Activated T-helper 9 cell treated with anti-CD3 and anti-CD28 coated beads, Interleukin-2, amount 50 U/mL, for 16 hours (primary cell): ENCODE measurements at places on chromosomes 6 and 20.

DNA sequence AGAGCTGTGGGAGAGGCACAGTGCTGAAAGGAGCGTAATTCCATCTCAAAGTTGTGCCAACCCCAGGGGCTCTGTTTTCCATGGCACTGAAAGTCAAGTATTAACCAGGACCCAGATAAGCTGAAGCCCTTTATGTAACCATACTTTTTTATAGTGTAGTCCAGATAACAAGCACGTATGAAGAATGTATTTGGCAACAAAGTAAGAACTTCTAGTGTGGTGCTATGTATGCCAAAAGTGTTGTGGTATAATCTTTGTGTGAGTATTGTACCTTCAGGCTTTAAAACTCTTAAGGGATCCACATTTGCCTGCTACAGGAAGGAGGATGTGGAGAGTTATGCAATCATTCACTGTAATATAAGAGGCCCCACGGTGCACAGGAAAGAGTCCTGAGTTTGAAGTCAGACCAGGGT, 129.4 kb downstream of the IBTK start:
- no peak for DNase-seq

GRCh38 chr6:33777398-33778388, 11.2 kb downstream of the LEMD2 start:
- DNase-seq: no peak

DNA sequence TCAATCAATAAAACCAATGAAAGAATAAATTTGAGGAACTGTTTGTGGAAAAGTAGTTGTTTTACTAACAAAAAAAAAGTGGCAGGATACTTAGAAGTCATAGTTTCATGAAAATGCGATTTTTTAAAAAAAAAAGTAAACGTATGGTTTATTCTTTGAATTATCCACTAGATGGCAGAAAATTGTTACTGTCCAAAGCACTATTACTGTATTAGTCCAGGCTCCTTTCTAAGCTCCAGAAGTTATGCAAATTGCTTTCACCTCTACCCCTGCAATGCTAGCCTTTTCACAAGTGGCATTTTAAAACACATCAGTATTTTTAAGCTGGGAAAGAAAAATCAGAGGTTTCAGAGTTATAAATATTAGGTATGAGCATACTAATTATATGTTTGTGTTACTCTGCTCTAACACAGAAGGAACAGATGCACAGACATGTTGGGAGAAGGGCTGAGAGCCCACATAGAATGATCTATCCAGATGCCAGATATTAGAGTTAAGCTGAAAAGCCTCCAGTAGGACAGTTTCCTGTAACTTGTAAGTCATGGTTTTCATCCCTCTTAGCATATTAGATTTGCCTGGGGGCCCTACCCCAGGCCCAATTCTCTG, 63.9 kb downstream of the FHL5 start:
- DNase-seq: no peak

GRCh38 chr6:17740559-17741220, 34.0 kb upstream of the NUP153 start:
- no peak for DNase-seq

- DNase-seq: no peak
Observed at GRCh38 chr6:5723841-5724691, 282.7 kb downstream of the NRN1 start.

DNA sequence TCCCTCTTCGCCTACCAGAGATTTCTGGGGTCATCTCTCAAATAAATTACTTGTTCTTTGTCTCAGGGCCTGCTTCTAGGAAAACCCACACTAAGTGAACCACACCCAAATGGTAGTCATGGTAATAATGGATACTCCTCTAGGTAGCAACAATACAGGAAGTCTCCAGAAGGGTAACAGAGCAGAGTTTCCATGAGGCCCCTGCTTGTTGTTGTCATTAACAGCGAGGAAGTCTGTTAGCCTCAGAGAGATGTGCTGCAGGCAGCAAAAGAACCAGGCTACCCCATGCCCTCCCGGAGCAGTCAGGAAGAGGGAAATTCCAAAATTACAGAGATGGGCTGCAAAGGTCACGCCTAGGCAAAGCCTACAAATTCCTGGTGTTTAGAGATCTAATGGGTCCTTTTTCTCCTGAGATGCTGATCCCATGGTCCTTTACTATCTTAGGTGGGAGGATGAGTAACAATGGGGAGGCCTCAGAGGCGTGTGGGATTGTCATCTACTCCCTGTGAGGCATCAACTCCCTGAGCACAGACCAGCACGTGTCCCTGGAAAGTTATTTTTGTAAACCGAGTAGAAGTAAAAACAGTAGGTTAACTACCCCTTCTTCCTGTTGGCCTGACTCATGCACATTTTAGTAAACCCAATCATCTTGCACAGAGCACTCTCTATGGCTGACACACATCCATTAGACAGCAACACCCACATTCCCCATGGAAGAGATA, 10.1 kb downstream of the ISM1 start:
- no peak for DNase-seq

GRCh38 chr6:159098636-159099106, 53.9 kb upstream of the TAGAP start:
- DNase-seq: peak; percentile 57

DNA sequence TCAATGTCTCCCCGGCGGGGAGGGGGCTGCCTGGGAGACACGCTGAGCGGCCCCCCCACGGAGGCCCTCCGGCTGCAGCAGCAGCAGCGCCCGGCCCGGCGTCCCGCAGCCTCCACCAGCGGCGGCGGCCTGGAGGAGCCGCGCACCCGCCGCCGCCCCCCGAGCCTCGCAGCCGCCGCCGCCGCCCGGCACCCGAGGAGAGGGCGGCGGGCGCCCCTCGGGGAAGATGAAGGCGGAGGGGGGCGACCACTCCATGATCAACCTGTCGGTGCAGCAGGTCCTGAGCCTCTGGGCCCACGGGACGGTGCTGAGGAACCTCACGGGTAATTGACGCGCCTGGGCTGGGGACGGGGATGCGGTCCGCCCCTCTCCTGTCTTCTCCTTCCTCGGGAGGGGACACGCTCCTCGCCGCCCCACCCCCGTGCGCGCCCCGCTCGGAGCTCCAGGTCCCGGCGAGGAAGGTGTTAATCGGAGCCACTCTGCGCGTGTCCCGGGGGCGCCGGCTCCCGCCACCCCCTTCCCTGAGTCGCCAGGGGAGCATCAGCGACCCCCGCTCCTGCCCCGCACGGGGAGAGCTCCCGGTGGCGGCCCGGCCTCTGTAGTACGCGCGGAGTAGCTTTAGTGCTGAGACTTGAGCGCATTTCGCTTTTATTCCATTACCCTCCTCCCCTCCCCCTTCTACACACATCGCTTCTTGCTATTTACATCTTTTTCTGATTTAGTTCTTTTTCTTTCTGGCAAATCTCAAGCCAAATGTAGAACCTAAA, 686 bp downstream of the TMEM170B start:
- peak; percentile 6 for DNase-seq

GRCh38 chr6:85127696-85128243, 322.1 kb upstream of the NT5E start:
- no peak for DNase-seq

DNA sequence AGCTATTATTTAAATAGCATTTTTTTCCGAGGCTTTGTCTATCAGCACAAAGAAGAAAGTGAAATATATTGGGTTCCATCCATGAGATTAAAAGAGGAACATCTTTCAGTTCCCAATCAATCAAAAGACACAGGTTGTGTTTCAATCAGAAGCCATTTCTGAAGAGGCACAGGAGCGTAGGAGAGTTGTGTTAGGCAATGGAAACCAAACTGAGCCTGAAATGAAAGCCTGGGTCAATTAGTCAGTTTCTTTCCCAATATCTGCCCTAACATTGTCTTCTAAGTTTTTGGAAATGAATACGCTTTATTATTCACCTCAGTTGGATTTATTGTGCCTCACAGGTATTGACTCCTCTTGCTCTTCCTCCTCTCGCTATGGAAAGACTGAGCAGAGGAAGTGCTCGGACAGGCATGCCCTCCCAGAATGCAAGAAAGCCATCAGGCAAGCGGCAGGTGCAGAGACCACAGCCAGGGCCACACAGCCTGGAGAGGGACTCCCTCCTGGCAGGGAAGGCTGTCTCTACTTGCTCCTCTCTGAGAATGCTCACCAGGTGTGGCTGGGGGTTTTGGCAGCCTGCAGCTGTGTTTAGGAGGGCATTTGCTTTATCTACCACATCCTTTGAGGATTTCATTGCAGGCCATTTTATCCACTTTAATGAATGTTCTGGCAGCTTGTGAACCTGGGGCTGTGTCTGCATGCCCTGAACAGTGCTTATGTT, 100.8 kb upstream of the NEDD9 start:
- DNase-seq: no peak

GRCh38 chr6:128731249-128732165, 151.4 kb upstream of the LAMA2 start:
- no peak for DNase-seq

GRCh38 chr6:165575158-165575549, 87.9 kb downstream of the PDE10A start:
- DNase-seq: no peak

- no peak for DNase-seq
Observed at GRCh38 chr20:17587148-17587547, 17.3 kb downstream of the DSTN start.

- no peak for DNase-seq
Observed at GRCh38 chr6:159493898-159494585, 199.0 kb downstream of the SOD2 start.

- DNase-seq: no peak
Observed at GRCh38 chr6:6230286-6230685, 90.2 kb downstream of the F13A1 start.

DNA sequence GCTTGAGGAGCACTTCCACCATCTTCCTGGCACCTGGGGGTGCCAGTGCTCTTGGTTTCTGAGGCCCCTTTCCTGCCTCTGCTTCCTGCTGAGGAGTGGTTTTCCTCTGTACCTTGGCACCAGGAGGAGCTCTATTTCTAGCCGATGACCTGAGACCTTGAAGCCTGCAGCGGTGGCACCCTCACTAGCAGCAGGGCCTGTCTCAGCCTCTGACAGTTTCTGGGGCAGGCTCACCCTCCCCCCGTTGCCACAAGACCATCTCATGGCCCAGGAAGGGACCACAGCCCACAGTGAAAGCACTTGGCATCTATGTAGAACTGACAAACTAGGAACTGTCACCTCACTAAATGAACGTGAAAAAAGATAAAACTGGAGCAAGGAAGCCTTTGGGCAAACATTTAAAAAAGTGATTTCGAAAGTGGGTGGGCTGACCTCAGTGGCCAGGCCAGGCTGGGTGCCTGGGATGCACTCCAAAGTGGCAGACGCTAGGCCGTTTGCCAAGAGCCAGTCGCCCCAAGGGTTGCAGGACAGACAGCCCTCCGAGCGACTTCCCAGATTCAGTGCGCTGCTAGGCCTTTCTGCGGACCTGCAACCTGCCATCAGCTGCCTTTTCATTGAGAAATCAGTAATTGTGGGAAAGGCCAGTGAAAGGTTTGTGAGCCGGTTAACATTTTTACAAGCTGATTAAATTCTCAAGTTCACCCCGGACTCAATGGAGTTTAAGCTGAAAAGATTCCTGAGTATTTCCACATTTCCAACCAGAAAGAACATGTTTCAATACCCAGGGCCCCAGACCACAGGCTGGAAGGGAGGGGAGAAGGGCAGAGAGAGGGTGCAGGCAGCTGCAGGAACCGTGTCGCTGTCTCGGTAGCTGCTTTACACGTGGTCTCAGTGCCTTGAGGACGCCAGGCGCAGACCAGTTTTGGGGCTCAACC, 303.7 kb downstream of the ESR1 start:
- no peak for DNase-seq

GRCh38 chr6:84078335-84078734, 44.8 kb downstream of the MRAP2 start:
- no peak for DNase-seq

DNA sequence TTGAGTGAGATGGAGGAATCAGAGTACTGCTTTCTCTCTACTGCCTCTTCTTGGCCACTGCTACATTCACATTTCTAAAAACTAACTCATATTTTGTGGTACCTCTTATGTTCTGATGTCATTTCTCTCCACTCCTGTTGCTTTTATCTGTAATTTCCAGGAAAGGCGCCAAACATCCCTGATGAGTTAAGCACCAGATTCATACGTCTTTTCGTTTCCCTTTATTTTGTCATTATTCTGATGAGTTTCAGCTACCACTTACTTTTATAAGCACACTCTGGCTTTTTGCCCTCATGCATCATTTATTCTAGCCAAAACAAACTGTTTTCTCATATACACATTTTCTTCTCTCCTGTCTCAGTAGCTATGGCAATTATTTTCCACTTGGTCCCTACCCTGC, 680.0 kb downstream of the RNF144B start:
- no peak for DNase-seq

- no peak for DNase-seq
Observed at GRCh38 chr20:31476643-31477215, 1.6 kb downstream of the REM1 start.

DNA sequence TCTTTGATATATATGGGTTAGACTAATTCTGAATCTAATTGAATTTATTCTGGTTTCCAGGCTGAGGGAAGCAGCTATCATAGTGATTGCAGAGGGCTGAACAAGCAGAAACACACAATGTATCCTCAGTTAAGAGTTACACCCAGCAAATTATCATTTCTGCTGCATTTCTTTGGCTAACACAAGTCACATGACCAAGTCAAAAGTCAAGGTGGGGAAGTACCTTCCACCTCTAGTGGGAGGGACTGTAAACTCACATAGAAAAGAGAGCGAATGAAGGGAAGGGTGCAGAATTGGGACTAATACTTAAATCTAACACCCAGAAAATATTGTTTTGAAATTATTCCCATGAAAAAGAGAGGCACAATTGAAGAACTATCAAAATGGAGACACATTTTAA, 719.7 kb upstream of the MMS22L start:
- no peak for DNase-seq

DNA sequence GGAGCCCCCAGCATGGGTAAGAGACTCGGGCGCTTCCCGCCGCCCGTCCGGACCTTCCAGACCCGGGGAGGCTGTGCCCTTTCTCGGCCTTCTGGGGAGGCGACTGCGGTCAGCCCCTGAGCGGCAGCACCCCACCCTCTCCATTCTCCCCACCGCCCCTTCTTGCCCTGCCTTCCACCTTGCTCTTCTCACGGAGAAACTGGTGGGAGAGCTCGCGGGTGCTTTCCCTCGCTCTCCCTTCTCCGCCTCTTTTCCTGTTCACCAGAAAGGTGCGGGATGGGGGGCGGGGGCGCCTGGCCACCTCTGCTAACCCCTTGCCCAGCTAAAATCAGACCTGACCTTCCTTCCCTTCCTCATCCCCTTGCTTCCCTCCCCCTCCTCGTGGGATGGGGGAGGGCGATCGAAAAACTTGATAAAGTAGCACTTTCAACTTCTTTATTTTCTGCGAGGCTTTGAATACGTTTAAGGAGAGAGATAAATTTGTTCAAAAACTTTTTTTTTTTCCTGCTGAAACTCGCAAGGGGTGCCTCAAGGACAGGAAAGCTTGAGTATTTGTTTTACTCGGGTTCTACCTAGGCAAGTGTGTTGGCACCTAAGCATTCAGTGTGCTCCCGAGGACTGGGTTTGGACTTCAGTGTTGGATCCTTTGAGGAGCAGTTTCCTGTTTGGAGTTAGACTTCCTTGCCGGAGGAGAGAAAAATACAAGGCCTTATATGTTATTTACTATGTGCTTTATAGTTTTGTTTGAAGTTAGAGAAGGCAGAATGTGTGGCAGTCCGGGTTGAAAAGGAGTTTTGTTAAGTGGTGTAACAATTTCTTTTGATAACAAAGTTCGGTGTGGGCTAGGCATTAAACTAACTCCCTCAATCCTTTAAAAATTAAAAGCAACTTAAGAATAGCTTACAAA, 897 bp downstream of the CD2AP start:
- no peak for DNase-seq
